Fibroblast of skin of back (primary cell): ENCODE measurements at places on chromosomes 4 and X.

DNA sequence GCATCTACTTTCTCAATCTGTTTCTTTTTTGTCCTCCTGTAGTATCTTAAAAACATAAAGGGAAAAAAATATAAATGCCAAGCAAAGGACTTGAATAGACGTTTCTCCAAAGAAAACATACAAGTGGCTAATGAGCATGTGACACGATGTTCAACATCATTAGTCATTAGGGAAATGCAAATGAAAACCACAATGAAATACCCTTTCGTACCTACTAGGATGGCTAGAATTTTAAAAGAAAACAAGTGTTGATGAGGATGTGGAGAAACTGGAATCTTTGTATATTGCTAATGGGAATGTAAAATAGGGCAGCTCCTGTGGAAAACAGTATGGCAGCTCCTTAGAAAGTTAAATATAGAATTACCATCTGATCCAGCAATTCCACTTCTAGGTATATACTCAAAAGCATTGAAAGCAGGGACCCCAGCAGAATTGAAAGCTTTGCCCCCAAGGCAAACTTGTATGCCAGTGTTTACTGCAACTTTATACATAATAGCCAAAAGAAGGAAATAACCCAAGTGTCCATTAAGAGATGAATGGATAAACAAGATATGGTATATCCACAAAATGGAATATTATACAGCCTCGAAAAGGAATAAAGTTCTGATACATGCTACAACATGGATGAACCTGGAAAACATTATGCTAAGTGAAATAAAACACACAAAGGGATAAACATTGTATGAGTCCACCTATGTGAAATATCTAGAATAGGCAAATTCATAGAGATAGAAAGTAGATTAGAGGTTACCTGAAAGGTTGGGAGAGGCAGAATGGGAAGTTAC lies 138.3 kb downstream of the SH3KBP1 start:
- DNase-seq: no peak

- no peak for DNase-seq
These were observed 60.3 kb upstream of the KLF3 start for GRCh38 chr4:38603652-38604051.

DNA sequence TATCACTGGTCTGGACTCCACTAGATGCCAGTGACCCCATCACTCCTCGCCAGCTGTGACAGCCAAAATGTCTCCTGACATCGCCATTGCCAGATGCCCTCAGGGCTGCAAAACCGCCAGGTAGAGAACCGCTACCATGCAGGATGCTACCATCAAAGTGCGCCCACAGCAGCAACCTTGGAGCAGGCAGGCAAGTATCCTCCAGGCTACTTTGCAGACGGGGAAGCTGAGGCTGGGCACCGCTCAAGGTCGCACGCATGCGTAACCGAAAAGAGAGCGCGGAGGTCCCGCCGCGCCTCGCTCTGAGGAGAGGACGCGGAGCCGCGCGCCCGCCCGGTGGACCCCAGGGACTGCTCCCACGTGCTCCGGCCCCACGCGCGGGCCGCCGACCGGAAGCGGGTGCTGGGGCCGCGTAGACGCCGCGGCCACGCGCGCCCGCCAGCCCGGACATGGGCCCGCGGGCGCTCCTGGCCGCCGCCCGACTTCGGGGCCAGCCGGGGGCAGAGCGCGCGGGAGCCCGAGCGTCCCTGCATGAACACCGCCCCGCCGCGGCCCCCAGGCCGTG lies at the start of gene STS:
Gene STS, plus strand, starts transcription at position 300 of the 565 bp plus-strand sequence. CDS start 105,488 bp downstream, outside the sequence.
- DNase-seq: no peak

GRCh38 chr4:145066063-145066501 lies 31.9 kb downstream of the ANAPC10 start:
- no peak for DNase-seq

DNA sequence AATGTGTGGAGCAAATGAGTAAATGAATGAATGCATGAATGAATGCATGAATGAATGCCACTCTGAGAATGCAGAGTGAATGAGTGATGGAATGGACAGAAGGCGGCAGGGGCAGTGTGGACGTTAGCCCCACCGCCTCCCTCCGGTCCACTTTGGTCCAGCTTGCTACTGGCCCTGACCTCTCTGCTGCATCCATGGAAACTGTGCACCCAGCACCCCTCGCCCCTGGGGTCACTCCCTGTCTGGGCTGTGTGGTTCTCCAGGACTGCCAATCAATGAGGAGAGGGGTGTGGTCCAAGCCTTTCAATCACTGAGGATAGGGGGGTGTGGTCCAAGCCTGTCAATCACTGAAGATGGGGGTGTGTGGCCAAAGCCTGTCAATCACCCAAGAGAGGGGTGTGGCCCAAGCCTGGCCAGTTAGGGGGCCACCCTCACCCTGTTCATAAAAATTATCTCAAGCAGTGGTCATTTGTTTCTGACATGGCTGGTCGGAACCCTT lies 39.2 kb upstream of the ASMTL start:
- DNase-seq: peak; percentile 21

DNA sequence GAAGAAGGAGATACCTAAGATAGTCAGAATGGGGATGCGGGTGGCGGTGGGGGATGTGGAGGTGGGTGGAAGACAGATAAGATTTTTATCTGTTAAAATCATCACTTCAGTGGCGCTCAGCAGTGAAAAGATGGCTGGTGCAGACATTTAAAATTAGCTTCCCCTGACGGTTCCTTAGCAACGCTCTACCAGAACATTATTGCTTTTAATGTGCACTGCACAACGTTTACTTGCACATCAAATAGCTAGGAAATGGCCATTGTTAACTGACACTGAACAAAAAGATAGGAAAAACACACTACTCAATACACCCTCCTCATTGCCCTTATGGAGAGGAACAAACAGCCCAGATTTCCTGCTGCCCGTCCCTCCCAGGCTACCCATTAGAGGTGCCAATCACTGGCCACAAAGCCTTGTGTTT lies 61.0 kb upstream of the FTHL17 start:
- no peak for DNase-seq

GRCh38 chr4:131613824-131614216 lies 1535.3 kb upstream of the PCDH10 start:
- peak; percentile 8 for DNase-seq

GRCh38 chr4:182973511-182973911 lies 56.3 kb upstream of the DCTD start:
- DNase-seq: peak; percentile 35

DNA sequence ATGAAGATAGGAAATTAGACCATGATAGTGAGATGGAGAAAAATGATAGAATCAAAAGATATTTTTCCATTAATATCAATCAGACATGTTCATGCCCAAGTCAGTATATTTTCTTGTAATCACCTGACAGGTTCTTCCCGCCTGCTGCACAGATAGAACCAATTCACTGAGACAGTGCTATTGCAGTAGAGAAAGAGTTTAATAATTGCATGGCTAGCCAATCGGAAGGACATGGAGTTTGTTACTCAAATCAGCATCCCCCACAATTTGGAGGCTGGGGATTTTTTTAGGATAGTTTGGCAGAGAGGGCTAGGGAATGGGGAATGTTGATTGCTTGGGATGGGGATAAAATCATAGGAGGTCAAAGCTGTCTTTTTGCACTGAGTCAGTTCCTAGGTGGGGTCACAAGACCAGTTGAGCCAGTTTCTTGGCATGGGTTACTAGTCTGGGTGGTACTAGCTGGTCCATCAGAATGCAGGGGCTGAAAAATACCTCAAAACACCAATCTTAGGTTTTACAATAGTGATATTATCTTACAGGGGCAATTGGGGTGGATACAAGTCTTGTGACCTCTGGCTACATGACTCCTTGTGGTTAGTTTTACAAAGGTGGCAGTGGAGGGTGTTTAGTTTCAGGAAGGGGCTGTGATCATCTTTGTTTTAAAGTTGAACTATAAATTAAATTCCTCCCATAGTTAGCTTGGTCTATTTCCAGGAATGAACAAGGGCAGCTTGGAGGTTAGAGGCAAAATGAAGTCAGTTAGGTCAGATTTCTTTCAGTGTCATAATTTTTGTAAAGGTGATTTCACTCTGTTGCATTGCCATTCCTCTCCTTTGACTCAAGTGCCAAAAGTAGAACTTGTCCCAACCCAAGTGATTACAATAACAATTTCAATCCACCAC lies 100.3 kb upstream of the PDE5A start:
- peak; percentile 66 for DNase-seq

DNA sequence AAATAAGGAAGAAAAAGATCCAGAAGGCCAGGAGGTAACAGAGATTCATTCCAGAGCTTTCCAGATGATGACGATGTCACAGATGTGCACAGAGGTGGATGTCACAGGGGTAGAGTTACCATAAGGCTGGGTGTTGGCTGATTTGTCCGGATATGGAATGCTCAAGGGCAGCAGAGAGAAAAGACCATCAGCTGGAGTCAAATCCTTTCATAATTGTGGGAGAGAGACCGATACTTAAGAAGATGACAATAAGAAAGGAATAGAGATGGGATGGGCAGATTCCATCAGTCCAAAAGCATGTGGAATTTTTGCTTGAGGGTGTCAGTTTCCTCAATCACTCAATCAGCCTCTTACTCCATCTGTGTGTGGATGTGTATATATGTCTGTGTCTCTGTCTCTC lies 150.4 kb downstream of the CENPC start:
- no peak for DNase-seq

GRCh38 chr4:5719350-5720055 lies 8.5 kb downstream of the EVC start:
- DNase-seq: no peak

DNA sequence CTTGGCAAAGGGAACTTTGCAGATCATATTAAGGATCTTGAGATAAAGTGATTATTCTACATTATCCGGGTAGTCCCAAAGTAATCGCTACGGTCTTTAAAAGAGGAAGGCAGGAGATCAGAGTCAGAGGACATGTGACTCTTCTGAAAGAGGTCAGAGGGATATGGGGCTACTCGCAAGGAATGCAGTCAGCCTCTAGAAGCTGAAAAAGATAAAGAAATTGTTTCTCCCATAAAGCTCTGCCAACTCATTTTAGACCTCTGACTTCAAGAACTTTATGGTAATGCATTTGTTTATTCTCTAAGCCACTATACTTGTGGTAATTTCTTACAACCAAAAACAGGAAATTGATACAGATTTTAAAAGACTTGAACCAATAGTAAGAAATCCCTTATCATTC lies 48.6 kb downstream of the NPY5R start:
- no peak for DNase-seq

DNA sequence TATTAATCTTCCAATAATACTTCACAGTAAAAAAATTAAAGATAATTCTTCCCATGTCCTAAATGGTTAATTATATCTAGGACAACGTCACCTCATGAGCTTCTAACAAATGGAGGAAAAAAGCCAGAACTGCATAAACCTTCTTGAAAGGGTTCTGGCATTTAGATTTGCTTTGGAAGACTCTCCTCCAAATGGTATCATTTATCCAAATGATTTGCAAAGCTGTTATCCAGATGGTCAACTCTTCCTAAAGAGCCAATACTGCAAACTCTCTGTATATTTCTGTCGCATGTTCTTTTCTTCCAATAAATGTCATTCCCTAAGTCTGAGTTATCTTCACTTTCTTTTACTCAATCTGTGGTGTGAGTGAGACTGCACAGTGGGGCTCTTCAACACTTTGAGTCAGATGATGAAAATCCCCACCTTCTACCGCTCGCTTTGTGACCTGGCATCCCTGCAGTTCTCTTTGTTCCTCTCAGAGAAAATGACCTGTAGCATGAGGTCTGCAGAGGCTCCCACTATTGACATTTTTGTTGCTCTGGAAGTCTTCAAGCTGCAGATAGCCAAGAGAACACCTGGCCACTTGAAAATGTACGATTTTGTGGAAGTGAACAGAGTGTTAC lies 52.9 kb downstream of the TMEM150C start:
- DNase-seq: no peak

DNA sequence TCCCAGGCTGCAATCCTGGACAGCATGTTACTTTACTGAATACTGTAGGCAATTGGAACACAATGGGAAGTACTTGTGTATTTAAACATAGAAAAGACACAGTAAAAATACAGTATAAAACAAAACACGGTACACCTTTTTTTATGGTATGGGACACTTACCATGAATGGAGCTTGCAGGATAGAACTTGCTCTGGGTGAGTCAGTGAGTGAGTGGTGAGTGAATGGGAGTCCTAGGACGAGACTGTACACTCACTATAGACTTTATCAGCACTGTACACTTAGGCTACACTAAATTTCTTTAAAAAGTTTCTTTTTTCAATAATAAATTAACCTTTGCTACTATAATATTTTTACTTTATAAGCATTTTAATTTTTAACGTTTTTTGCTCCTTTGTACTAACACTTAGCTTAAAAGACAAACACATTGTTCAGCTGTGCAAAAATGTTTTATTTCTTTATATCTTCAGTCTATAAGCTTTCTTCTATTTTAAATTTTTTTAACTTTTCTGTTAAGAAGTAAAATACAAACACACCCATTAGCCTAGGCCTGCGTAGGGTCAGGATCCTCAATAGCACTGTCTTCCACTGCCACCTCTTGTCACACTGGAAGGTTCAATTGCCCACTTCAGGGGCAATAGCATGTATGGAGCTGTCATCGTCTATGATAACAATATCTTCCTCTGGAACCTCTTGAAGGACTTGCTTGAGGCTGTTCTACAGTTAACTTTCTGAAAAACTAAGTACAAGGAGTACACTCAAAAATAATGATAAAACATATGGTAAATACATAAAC lies 293.5 kb upstream of the FSTL5 start:
- no peak for DNase-seq

GRCh38 chrX:12906046-12906761 lies at the start of gene TLR8:
TLR8 (plus strand) TSS chrX:12906620; CDS start chrX:12906707, 87 bp downstream.
- no peak for DNase-seq

DNA sequence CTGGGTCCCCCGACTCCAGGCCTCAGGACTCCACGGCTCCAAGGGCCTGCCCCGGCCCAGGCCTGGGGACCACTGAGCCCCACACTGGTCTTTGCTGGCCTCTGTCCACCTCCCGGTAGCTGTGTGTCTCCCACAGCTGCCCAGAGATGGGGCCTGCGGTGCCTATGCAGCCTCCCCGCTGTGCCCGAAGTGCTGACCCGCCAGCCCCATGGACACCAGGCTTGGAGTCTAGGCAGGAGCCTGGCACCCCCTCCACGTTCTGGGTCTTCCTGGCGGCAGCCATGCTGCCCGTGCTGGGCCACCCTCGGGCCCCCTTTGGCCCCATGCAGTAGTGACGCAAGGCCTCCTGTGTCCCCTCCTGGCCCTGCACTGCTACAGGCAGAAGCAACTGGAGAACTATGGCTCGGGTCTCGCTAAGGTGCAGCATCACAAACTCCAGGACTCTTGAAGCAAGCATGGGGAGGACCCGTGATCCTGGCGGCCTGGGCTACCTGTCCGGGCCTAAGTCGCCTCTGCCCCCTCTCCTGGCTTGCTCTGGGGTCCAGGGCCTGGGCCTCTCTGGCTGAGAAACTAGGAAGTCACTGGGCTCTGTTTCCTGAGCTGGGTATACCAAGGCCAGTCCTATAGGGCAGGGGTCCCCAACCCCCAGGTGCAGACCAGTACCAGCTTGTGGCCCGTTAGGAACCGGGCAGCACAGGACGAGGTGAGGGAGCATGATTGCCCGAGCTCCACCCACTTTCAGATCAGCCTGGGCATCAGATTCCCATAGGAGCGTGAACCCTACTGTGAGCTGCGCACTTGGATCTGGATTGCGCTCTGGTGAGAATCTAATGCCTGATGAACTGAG lies 917 bp downstream of the MYL5 start:
- no peak for DNase-seq

GRCh38 chr4:21469438-21470300 lies 478.9 kb downstream of the KCNIP4 start:
- peak; percentile 6 for DNase-seq
